Uterus (tissue), 4 donors: ENCODE measurements at places on chromosomes 4 and X. TPM values are rescaled to one million over a fixed set of nuclear protein-coding genes. Genes with fewer than 3 reads are reported as not detected.

DNA sequence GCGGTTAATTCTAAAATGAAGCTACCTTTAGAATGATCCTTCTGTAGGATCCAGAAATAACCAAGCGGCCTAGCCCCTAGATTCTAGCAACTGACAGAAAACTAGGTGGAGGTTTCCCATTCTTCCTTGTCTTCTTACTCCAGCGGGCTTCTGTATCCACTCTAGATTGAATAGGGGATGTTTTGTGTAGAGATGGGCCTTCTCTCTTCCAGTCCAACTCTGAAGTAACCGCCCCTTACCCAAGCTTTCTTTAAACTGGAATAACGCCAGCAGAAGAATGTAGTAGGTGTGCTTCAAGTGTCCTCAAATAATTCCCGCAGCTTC, 386 bp upstream of the TMEM184C start:
- DNase-seq: no peak

DNA sequence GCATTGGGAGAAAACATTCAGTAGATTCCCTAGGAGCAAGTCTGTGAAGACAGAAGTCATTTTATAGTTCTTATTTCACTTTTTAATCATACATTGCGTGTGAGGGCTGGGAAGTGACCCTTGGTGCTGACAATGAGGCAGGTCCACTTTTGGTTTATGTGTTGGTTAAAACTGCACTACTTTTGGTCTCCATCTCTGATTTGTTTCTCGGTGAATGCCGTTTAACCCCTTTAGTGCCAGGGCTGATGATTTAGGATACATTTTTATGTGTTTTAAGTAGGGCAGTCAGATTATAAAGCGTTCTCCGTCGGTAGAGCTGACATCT, 110.4 kb downstream of the AFF1 start:
- no peak for DNase-seq

- DNase-seq: no peak
These were observed 448.5 kb downstream of the TRAM1L1 start for GRCh38 chr4:116636917-116637316.

- no peak for DNase-seq
These were observed 12.1 kb upstream of the COPS4 start for GRCh38 chr4:83022724-83023450.

DNA sequence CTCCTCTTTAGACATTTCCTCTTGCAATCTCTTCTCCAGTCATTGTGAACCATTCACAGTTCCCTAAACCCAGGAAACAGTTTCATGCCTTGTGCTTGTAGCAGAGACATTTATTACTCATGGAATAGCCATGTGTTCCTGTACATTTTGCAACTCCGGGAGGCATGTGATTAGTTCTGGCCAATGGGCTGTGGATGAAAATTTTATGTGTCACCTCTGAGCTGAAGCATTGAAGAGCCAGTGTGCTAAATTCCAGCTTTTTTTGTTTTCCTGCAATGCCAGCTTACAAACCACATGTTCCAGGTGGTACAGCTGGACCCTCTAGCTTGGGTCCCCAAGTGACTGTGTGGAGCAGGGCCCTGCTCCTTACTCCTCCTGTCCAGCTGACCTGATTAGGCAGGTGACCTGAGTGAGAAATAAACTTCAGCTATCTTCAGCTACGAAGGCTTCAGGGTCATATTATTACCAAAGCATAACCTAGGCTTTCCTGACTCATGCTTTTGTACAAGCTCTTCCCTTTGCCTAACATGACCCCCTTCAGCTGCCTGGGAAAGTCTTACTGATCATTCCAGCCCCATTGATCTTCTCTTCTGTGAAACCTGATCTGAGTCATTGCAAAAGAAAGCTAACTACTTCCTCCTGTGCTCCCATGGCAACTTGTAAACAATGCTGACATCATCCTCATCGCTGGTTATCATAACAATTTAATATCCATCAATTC, 200.4 kb downstream of the PTTG2 start:
- peak; percentile 59 for DNase-seq

DNA sequence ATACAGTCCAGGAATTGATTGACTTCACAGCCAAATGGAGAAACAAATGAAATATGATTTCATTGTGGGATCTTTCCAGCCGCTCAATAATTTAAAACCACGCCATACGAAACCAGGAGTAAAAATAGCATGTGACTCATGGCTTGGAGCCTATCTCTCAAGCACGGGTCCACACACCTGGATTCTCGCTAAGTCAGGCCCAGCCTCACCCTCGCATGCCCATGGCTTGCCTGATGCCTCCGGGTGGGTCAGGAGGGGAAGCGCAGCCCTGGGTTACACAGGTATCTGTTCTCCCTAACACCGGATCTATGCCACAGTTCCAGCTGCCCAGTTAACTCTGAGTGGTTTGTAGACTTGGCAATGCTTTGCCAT, 5.6 kb upstream of the ABLIM2 start:
- no peak for DNase-seq

- peak; percentile 82 for DNase-seq
These were observed at the start of gene SNX25 for GRCh38 chr4:185209031-185209851. Gene SNX25 (plus strand): TSS chr4:185209598. CDS start chr4:185209827, 229 bp downstream.

DNA sequence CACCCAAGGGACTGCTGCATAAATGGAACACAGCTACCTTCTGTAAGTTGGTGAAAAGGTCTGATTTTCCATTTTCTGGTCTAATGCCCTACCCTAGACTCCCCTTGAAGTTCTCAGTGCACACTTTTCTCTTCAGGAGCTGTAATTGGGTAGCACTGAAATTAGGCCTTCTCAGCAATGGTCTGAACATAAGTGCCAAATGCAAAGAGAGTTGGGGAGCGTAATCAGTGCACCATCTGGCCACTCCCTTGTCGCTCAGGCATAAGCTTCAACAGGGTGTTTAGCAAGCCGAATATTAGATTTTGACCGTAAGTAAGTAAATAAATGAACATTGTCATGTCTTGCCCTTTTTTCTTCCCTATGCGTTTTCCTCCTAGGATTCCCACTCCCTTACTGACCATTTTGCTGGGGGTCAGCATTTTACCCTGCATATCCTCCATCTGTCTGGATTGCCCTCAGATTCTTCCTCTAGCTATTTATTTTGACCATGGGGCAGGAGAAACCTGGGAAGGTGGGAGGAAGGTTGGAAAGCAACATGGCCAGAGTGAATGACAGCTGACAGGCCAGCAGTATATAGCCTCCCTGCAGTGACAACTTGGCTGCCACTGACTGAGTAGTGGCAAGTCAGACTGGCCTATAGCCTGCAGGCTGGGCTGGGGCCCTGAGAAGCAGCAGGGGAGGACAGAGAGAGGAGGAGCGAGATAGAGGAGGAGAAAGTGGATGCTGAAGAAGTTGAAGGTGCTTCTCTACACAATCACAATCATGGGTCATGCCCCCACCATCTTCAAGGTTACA, 2.7 kb downstream of the NHSL2 start:
- DNase-seq: no peak

GRCh38 chr4:106494066-106494465, 125.5 kb upstream of the GIMD1 start:
- DNase-seq: no peak

TDO2 gene
- not detected for total RNA-seq

GRCh38 chr4:56986952-56987351, 8.3 kb downstream of the POLR2B start:
- DNase-seq: no peak

DNA sequence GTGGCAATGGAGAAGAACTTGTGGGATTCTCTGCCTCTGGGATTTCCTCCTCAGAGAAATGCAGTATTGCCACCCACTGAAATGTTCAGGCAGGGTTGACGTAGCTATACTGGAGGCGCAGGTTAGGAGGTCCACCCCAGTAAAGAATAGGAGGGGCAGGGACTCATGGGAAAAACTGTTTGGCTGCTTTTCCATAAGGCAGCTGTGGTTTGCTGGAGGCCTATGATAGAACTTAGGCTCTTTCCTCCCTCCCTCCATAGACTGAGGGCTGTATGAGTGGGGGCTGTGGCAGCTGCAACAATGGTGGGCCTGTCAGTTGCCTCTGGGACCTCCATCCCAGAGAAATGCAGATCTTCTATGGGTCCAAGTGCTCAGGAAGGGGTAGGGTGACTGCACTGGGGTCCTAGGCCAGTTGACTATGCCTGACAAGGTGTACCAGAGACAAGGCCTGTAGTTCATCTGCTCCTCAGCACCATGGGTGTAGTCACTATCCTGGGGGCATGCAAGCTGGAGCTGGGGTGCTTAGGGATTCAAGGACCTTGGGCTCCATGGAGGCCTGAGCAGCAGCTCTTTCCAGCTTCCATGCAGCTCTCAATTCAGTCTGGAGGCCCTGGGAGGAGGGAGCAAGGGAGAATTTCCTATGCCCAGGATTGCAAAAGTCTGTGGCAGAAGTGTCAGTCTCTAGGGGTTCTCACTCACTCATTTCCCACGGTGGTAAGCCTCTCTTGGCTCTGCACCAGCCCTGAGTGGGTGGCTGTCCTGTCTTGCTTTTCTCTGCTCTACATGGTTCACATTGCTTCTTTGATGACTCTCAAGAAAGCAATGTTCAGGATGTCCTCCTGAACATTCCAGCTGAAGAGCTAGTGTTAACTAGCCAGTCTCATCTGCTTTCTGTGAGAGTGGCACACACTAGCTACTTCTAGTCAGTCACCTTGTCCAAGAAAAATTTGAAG, 353.0 kb downstream of the IDS start:
- no peak for DNase-seq

DNA sequence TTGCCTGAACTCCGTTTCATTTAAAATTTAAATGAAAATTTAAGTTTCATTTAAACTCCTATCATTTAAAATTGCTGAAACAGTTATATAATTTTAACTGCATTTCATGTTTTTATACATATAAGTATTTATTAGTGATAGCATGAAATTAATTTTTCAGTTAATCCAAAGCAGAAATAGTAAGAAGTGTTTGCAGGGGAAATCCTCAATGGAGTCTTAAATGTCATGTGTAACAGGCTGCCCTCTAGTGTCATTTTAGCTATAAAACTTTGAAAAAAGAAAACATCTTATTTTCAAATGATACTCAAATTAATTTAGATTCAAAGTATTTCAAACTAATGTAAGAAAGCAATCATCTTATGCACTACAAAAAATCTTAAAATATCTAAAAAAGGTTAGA, 27.2 kb downstream of the TAPT1 start:
- no peak for DNase-seq

DNA sequence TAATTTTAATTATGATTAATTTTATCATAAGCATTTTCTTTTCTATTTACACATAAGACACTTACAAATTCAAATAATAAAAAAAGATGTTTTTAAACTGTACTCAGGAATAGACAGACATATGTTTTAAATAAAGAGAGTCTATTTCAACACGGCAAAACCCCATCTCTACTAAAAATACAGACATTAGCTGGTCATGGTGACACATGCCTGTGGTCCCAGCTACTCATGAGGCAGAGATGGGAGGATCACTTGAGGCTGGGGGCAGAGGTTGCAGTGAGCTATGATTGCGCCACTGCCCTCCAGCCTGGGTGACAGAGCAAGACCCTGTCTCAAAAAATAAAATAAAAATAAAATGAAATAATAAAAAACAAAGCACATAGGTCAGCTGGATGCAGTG, 14.8 kb downstream of the FAM9B start:
- no peak for DNase-seq

DNA sequence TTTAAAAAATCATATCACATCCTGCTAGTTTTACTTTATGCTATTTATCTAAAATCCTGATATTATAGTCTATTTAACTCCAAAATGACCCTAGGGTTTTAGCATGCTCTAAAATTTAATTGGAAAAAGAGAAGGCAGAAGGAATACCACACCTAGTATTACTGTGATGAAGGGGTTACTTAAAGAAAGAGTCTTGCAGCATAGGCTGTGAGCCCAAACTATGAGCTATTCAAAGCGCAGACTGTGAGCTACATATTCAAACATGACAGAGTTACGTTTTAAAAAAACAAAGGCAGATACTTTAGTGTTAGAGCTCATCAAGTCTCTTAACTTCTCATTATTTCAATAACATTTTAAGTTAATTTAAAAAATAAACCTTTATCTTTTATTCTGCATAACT, 247.7 kb upstream of the ETNPPL start:
- DNase-seq: no peak

RBPJ gene
- 42.9 TPM for total RNA-seq

GRCh38 chr4:81021981-81022380, 8.5 kb upstream of the BMP3 start:
- DNase-seq: no peak

GRCh38 chr4:109703664-109704361, 568 bp upstream of the CASP6 start:
- DNase-seq: no peak

ERCC6L gene
- total RNA-seq: 0.52 TPM

GRCh38 chr4:3330707-3331106, 37.9 kb downstream of the RGS12 start:
- no peak for DNase-seq

GRCh38 chr4:136731025-136731424, 801.3 kb downstream of the PCDH18 start:
- DNase-seq: no peak

DNA sequence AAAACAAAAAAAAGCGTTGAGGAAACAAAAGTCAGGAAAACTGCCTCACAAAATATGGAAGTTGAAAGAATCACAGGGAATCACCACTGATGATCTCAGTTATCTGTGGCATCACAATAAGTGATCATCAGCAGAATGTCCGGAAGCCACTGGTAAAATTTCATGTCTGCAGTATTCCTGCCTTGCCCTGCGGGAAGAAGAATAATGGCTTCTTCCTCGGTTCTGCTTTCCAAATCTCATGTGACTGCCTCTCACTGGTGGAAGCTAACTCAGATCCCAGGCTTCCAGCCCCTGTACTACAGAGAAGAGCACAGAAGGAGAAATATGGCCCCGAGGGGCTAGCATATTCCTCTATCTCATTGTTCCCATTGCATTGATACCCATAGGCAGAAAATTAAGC, 12.7 kb upstream of the ZNF330 start:
- DNase-seq: no peak

- DNase-seq: no peak
These were observed 17.5 kb upstream of the CORIN start for GRCh38 chr4:47855350-47855749.

TRAM1L1 gene
- total RNA-seq: 1.1 TPM

ETDB gene
- total RNA-seq: not detected

TCEAL5 gene
- total RNA-seq: not detected

- no peak for DNase-seq
These were observed 17.5 kb downstream of the TXK start for GRCh38 chr4:48116582-48116981.

GRCh38 chrX:41289095-41289494, 44.9 kb upstream of the DDX3X start:
- DNase-seq: no peak

DNA sequence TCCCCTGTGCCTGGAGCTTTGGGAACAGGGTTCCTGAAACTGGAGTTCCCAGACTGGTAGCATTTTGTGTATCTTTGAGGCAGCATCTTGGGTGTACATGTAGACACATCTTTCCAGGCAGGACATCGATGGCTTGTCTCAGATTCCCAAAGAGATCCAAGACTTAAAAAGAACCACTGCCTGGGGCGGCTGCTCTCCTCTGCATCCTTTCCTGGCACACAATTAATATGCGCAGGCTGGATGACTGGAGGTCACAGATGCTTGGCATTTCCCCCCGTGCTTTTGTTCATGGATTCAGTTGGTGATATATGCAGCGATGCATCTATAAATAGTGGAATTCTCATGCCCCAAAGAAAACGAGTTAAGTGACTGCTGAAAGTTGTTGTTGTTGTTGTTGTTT, 80.5 kb downstream of the CLDN34 start:
- DNase-seq: no peak

BCAP31 gene
- 91.7 TPM for total RNA-seq
